ENCODE measurements at places on chromosomes 3 and 15. TPM values are rescaled to one million over a fixed set of nuclear protein-coding genes. Genes with fewer than 3 reads are reported as not detected.

- no peaks in the 10 kb centered on the region for H3K36me3 ChIP-seq
- H3K27ac ChIP-seq: no peak overlapping the region
- DNase-seq: no peak
- no peak overlapping the region for H3K4me3 ChIP-seq
- H3K4me1 ChIP-seq: peaks cover 3% of the 10 kb centered on the region
- peaks cover 7% of the 10 kb centered on the region for H3K27me3 ChIP-seq
Observed at GRCh38 chr15:39499681-39500080, 81.2 kb upstream of the THBS1 start.

DNA sequence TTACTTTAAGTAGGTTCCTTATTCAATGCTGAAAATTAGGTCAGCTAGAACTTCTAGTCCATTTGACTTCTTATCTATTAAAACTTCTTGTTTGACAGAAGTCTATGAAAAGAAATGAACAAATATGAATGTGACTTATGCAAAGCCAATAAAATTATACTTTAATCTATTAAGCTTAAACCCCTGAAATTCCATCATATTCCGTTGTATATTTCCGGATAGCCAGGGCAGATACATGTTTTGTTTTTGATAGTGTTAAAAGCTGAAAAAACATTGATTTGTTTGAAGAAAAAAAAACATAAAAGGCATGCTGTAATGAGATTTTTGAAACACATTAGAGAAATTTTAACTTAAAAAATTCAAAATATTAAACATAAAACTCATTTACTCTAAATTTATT lies 667.2 kb upstream of the NAALADL2 start:
- no peaks in the 10 kb centered on the region for H3K36me3 ChIP-seq
- H3K27ac ChIP-seq: peak overlapping the region; percentile 50
- H3K4me3 ChIP-seq: no peak overlapping the region
- H3K4me1 ChIP-seq: peaks cover 12% of the 10 kb centered on the region

Gene RHOV
- total RNA-seq: not detected

DNA sequence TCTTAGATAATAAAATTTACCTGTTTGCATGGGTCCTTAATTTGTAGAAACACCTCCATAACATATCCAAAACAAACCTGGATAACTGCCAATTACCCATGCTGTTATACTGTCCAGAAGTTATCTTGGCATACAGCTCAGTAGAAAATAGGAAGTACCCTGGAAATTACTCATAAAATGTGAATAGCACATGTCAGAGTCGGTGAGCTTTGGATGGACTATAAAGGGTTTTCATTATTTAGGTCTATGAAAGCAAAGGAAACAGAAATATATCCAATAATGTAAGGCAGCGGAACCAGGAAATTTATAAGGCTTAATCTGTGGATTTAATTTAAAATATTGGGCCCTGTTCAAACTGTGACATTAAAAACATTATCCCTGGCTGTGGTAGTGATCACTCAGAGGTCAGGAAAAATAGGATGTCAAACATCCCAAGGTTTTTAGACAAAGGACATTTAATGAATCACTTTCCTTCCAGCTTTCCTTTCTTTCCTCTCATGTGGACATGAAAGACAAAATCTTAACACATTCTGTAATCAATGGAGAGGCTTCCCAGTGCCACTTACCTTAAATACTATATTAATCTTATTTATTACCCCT lies 459.0 kb upstream of the DPH6 start:
- no peak overlapping the region for H3K4me3 ChIP-seq
- H3K4me1 ChIP-seq: no peaks in the 10 kb centered on the region
- H3K27ac ChIP-seq: no peak overlapping the region
- no peaks in the 10 kb centered on the region for H3K27me3 ChIP-seq
- no peak for DNase-seq

DNA sequence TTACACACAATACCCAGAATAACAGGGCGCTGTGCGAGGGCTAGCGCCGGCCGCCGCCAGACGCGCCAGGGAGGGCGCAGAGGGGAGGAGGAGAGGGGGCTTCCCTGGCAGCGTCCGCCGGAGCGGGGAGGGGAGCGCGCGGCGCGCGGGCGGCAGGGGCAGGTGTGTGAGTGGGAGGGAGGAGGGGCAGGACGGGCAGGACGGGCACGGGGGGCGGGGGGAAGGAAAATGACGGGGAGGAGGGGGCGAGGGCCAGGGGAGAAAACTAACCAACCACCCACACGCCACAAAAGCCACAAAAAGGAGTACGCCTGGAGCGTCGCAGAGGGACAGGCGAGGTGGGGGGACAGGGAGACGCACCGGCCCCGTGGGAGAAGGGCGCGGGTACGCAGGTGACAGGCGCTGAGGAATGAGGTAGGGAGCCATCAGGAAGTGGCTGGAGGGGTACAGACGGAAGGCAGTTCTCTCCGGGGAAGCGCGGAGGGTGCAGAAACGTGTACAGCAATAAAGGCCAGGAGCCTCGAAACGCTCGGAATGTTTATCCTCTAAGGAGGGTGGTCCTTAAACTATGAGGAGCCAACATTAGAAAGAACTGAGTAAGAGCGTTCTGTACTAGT lies 610 bp upstream of the SATB1 start:
- peak overlapping the region; percentile 93 for H3K27ac ChIP-seq
- H3K27me3 ChIP-seq: no peaks in the 10 kb centered on the region
- H3K36me3 ChIP-seq: peaks cover 63% of the 10 kb centered on the region
- H3K4me1 ChIP-seq: peaks cover 55% of the 10 kb centered on the region
- peak overlapping the region; percentile 88 for H3K4me3 ChIP-seq
- DNase-seq: peak; percentile 82

Gene SERINC4
- 0.37 TPM for total RNA-seq

DNA sequence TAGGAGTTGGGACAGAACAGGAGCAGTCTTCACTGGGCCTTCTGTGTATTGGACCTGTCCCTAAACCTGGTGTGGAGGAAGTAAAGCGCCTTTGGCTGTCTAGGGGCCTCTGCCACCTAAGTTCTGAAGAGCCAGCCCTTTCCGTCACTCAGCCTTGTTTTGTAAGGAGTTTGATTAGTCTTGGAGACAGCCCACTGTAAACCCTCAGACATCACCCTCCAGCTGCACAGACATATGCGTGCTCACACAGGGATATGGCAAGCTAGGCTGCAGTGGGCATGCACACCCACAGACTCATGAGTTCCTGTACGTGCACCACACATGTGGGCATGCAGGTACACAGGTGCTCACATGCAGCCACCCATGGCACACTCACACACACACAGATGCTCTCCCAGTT lies 5.2 kb downstream of the PRKCD start:
- peaks cover 51% of the 10 kb centered on the region for H3K4me1 ChIP-seq
- H3K4me3 ChIP-seq: no peak overlapping the region
- no peaks in the 10 kb centered on the region for H3K27me3 ChIP-seq
- H3K27ac ChIP-seq: no peak overlapping the region
- no peaks in the 10 kb centered on the region for H3K36me3 ChIP-seq

Gene HDC
- not detected for total RNA-seq

Gene MED12L
- total RNA-seq: 0.35 TPM
